CD4-positive, alpha-beta memory T cell (primary cell): ENCODE measurements at places on chromosomes 7 and 10. TPM values are rescaled to one million over a fixed set of nuclear protein-coding genes. Genes with fewer than 3 reads are reported as not detected.
A peak's percentile ranks its signal among the peaks of the same experiment; 100 is the strongest.

GRCh38 chr7:74545921-74546320 is 92.2 kb downstream of the GTF2IRD1 start:
- no peak for DNase-seq

Gene RTKN2
- total RNA-seq = 12.2 TPM

DNA sequence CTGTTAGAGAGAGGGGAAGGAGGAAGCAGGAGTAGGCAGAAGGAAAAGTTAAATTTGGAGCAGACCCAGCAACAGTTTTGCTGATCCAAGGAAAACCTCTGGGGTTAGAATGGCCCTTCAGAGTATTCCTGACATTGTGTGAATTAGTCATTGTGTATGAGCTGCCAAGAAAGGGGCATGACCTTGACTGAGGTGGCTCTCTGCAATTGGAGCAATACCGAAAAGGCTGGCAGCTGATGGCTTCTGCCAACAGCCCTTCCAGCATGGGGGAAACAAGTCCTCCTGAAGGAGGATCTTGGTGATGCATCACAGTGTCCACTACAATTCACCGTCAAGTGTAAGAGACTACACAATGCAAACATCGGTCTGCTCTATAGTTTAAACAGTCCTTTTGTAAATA is 20.6 kb upstream of the WASL start:
- no peak for DNase-seq

DNA sequence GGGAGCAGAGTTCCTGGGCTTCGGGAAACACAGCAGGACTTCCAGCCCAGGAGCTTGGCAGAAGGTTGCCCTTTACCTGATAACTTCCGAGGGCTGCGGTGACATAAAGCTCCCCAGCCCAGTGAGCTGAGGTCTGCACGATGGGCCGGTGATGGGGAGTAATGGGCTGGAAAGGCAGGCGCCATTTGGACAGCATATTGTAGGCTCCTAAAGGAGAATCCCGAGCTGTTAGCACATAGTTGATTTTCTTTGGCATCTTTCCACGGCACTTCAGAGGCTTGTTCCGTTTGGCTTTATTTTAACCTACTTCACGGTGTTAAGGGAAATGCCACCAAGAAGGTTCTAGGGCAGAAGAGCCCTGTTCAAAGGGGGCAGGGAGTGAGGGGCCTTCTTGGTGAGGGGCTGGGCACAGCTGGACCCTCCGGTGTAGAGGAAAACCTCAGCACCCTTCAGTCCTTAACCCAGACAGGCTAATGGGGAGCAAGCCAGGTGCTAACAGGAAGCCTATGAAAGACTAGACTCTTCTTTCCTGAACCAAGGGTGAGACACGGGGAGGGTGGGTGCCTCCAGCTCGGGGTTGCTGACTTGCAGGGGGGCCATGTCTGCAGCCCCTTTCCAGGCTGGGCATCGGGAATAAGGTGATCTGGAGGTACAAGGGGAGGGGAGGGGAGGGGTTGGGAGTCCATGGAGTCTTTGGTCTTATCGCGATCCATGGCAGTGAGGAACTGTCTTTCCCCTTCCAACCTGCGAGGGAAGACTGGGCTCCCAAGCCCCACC is 347.7 kb downstream of the GLRX3 start:
- no peak for DNase-seq

Gene TCERG1L
- not detected for total RNA-seq

DNA sequence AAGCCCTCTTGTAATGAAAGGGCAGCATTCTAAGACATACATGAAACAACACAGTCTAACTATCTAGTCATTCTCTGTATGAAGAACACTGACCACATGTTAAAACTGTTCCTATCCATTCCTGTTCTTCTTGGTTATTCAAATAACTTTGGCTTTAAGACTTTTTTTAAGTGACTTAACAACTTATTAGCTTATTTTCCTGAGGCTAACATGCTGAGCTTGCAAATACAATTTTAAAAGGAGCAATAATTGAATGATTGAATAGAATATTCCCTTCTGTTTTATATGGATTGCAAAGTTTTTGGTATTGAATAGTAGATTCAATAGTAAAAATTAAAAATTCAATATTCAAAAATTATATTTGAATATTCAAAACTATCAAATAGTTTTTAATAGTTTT is 92.3 kb downstream of the HTR5A start:
- no peak for DNase-seq

Gene AOAH
- 5.4 TPM for total RNA-seq

- no peak for DNase-seq
These were observed 36.9 kb upstream of the ELFN1 start for GRCh38 chr7:1632916-1633785.

DNA sequence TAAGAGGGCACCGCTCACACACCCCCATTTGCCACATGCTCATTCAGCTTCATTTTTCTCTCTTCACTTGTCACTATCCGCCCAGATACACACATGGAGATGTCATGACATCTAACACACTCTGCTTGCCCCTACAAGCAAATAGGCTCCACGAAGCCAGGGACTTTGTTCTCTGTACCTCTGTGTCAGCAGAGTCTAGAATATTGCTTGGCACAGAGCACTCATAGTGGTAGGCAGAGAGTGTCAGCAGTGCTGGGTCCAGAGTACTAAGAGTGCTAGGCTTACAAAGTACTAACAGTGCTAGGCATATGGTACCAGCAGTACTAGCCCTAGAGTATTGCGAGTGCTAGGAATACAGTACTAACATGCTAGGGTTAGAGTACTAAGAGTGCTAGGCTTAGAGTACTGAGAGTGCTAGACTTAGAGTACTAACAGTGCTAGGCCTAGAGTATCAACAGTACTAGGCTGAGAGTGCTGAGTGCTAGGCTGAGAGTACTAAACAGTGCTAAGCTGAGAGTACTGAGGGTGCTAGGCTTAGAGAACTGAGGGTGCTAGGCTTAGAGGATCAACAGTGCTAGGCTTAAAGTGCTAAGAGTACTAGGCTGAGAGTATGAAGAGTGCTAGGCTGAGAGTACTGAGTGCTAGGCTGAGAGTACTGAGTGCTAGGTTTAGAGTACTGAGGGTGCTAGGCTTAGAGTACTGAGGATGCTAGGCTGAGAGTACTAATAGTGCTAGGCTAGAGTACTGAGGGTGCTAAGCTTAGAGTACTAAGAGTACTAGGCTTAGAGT is 166.1 kb downstream of the PRKAG2 start:
- no peak for DNase-seq

DNA sequence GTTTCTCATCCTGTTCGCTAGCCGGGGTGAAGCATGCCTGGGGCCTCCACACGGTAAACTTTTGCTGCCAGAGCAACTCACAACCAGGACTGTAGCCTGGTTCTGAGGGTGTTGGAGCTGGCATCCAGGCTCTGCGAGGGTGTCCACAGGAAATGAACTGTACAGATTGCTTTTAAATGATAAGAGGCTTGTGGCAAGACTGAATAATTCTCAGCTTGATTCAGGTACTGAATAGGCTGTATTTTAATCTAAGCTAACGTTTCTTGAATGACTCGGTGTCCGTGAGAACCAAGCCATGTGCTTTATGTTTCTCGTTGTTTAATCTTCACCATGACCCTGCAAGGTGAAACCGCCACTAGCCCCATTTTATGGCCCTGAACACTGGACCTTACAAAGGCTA is 49.3 kb downstream of the EEPD1 start:
- DNase-seq = peak; percentile 8

Gene HKDC1
- total RNA-seq = 3.5 TPM

DNA sequence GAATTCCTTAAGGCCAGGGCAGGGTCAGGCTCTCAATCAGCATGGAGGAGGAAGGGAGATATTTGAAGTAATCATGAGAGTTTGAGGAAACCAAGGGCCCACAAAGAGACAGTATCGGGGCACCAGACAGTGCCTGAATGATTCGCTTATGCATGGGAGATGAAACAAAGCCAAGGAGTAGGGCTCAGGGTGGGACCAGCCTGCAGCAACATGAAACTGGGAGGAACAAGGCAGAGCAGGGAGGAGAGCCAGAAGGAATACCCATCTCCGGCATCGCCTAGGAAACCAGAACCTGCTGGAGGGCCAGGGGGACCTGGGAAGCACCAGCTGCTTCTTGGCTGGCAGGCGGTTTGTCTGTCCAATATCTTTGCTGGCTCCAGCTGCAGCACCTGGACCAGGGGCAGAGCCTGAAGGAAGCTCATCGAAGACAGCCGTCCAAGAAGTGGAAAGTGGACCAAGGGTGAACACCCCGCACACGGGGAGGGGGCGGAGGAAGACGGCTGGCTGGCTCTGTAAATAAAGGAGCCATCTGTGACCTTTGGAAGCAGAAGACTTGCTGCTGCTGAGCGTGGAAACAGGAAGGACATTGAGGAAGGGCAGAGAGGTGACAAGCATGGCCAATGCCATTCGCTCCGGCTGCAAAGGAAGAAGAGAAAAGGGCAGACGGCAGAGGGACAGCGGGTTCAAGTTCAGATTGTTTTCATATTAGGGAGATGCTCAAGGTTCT is 34.4 kb upstream of the ECHDC3 start:
- no peak for DNase-seq

Gene HYAL4
- total RNA-seq = not detected

Gene C7orf33
- not detected for total RNA-seq

DNA sequence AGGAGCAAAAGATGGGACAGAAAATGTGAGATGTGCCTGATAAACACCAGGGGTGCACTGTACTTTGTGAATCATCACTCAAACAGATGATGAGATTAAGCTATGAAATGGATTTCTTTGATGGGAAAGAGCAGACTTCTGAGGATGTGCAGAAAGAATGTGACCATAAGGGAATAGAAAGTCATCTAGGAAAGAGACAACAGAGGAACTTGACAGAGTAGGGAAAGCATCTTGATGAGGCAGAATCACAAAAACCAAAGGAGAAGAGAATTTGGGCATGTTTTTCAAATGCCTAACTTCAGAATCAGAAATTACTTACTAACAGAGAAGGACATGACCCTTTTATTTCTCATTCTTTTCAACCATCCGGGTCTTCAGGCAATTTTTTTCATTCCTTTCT is 82.4 kb upstream of the LRRTM3 start:
- DNase-seq = no peak

DNA sequence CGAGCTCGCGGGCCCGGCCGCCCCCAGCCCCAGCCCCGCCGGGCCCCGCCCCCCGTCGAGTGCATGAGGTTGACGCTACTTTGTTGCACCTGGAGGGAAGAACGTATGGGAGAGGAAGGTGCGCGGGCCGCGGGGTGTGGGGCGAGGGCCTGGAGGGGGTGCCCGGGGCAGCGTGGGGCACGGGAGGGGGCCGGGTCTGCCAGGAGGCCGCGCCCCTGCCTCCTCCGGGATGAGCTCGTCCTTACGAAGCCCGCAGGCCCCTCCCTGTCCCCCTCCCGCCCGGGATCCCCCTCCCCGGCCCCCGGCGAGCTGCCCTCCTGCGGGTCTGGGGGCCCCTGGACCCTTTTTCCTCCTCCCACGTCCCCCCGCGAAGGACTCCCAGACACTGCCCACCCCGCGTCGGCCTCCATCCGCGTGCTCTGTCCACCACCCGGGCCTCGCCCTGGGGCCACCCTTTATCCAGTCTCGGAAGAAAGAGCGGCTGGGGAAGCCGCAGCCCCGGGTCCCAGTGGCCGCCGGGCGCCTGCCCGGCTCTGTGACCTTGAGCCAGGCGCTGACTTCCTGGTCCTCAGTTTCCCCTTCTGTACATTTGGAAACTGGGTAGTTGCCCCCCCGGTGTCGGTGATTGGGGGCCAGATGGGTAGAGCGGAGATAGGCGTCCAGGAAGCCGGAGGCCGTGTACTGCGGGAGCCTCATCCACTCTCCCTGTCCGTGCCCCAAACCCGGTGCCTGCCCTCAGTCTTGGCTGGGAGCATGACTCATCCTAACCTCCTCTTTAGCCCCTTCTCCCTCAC is 521 bp downstream of the LIMK1 start:
- DNase-seq = peak; percentile 76

DNA sequence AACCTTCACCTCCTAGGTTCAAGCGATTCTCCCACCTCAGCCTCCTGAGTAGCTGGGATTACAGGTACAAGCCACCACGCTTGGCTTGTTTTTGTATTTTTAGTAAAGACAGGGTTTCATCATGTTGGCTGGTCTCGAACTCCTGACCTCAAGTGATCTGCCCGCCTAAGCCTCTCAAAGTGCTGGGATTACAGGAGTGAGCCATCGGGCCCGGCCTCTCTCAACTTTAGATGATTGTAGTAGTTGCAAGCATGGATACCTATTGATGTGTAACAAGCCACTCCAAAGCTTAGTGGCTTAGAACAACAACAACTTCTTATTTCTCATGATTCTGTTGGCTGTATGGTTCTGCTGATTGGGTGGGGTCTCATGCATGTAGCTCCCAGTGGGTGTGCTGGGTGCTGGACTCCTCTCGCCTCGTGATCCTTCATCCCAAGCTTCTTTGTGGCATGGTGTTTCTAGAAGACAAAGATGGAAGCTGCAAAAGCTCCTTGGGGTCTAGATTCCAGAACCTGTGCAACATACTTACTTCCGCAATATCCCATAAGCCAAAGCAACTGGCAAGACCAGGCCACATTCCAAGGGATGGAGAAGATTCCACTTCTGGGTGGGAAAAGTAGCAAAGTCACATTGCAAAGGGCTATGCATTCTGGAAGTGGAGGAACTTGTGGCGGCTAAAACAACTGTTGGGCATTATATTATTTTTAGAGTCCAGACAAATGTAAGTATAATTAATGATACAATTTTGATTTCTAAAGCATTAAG is 37.9 kb downstream of the SKIDA1 start:
- no peak for DNase-seq

- DNase-seq = no peak
These were observed 34.3 kb downstream of the FRMPD2 start for GRCh38 chr10:48240196-48240595.

GRCh38 chr10:49353026-49353894 is 42.6 kb downstream of the DRGX start:
- DNase-seq = no peak

Gene GPR15LG
- total RNA-seq = not detected

GRCh38 chr7:17010637-17011300 is 129.0 kb upstream of the AGR3 start:
- peak; percentile 19 for DNase-seq

Gene LBX1
- not detected for total RNA-seq

DNA sequence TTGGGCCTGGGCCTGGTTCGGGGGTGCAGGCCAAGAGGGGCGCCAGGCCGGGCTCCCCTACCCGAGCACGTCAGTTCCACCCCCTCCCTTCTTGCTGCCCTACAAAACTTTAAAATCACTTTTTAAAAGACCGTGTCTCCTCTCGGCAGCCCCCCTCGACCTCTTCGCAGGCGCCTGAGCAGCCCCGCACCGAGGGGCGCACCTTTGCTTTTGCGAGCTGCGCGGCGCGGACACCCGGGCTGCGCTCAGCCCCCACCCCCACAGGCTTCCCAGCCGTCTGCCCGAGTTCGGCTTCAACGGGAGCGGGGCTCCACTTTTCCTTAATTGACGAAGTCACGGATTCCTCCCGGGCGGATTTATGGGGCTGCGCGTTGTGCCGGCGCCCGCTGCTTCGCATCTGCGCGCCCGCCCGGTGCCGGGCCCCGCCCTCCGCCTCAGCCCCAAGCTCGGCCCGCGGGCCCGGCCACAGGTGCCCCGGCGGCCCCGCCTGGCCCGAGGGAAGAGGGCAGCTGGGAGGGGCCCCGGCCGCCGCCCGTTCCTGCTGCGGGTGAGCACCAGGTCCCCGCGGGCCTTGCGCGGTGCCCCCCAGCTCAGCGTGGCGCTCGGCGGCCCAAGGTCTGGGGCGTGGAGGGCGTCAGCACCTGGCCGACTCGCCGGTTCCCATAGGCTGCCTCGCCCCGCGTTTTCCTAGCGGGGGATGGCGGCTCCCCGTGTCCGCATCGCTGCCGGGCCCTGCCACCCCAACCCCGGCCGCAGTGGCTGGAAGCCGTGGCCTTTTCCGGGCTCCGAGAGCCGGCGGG is 10.8 kb upstream of the MNX1 start:
- no peak for DNase-seq

Gene MORN4
- total RNA-seq = 2.1 TPM

GRCh38 chr10:113933894-113934532 is 79.6 kb downstream of the NHLRC2 start:
- no peak for DNase-seq

Gene DNA2
- total RNA-seq = 7.7 TPM
